Naive B cell (primary cell): ENCODE measurements at places on chromosomes 13 and 19.
A peak's percentile ranks its signal among the peaks of the same experiment; 100 is the strongest.

DNA sequence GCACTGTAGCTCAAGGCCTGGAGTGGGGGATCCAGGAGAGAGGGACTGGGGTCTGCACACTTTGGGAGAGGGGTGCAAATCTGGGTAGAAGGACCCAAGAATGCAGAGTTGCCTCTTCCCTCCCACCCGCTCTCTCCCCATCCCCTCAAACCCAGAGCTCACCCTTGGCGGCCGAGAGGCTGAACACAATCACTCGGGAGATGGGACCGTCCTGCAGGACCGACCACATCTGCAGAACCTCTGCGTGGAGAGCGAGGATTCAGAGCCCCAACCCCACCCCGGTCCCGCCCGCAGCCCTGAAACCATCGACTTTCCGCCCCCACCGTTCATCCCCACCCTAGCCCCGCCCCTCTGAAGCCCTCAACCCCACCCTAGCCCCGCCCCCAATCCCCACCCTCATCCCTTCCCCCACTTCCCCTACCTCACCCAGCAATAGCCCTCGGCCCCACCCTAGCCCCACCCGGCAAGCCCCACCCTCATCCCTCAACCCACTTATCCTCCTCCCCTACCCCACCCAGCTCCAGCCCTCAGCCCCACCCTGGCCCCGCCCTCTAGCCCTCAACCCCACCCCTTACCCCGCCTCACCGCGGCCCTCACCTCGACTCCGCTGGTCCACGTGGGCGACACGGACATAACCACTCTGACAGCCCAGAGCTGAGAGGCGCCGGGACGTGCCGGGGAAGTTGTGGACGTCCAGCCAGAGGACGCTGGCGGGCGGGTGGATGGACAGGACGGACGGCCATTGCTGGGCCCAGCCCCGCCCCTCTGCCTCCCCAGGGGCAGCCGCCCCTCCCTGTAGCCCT is 4.1 kb downstream of the KPTN start:
- no peaks in the 10 kb centered on the region for H3K27me3 ChIP-seq
- peaks cover 30% of the 10 kb centered on the region for H3K4me1 ChIP-seq
- no peak overlapping the region for H3K4me3 ChIP-seq
- no peak for DNase-seq

DNA sequence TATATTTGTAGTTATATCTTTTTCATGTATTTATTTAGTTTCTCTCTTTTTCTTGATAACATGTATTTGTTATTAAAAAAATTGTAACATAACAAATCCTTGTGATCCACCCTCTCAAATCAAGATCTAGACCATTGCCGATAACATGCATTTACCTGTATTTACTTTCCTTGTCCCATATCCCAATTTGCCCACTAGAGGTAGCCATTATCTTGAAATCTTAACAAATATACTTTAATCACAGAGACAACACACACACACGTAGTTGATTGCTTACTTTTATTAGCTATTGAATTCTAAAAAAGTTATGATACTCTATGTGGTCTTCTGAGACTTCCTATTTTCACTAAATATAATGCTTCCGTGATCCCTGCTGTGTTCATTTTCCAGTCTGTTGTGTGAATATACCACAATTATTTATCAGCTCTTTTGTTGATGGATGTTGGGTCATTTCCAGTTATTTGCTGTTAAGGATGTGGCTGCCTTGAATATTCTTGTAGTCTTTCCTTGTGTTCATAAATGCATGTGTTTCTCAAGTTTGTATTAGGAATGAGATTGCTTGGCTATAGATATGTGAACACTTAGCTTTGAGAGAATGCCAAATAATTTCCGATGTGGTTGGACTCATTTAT is 31.3 kb upstream of the ZMYM2 start:
- H3K27me3 ChIP-seq, result peaks cover under 1% of the 10 kb centered on the region
- no peaks in the 10 kb centered on the region for H3K4me1 ChIP-seq
- peak; percentile 17 for DNase-seq
- H3K27ac ChIP-seq, result no peak overlapping the region

GRCh38 chr19:2678044-2678671 is 24.3 kb downstream of the GNG7 start:
- no peaks in the 10 kb centered on the region for H3K27me3 ChIP-seq
- peaks cover 55% of the 10 kb centered on the region for H3K4me1 ChIP-seq
- H3K27ac ChIP-seq, result peak overlapping the region; percentile 99

DNA sequence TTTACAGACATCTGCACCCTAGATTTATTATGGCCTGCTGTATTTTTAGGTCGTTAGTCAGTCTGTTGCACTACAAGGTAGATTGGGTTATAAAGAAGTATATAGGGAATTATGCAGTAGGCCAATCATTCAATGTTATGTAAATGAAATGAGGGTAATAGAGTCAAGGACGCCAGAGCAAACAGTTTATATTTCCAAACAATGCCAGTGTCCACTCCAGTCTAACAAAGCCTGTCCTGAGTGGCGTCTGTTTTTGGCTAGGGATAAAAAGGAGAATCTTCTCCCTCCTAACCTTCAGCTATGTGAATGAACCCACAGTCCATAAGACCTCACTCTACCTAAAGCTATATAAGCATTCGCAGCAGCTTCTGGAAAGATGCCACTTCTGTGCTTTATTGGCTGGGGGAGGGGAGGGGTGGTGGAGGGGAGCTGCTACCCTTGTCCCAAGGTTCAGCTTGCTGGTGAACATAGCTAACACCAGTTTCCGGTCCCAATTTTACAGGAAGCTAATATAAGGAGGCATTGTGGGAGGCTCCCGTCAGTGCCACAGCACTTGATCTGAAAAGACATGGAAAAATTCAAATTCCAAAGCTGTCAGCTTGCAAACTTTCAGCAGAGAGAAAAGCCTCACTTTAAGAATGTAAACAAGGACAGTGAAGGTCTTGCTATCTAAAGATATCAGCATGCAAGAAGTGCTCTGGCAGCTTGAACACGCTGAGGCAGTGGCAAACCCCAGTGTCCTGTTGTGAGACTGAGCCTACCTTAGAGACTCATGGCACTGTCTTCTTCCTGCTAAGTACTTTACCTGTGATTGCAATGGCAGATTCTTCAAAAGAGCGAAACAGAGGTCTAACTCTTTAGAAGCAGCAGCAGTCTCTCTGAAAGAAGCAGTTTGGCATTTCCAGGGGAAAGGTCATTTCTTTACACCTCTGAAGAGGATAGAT is 369.9 kb downstream of the PCDH9 start:
- H3K27ac ChIP-seq, result no peak overlapping the region
- no peak for DNase-seq
- H3K4me3 ChIP-seq, result no peak overlapping the region
